Stimulated activated CD4-positive, alpha-beta T cell treated with anti-CD3 and anti-CD28 coated beads, Interleukin-1b, Interleukin-23, amount 100 ng/mL, for 48 hours (primary cell): ENCODE measurements at places on chromosomes 7 and 10.

- DNase-seq: no peak
Observed at GRCh38 chr10:44958196-44958897, 1.3 kb upstream of the RASSF4 start.

DNA sequence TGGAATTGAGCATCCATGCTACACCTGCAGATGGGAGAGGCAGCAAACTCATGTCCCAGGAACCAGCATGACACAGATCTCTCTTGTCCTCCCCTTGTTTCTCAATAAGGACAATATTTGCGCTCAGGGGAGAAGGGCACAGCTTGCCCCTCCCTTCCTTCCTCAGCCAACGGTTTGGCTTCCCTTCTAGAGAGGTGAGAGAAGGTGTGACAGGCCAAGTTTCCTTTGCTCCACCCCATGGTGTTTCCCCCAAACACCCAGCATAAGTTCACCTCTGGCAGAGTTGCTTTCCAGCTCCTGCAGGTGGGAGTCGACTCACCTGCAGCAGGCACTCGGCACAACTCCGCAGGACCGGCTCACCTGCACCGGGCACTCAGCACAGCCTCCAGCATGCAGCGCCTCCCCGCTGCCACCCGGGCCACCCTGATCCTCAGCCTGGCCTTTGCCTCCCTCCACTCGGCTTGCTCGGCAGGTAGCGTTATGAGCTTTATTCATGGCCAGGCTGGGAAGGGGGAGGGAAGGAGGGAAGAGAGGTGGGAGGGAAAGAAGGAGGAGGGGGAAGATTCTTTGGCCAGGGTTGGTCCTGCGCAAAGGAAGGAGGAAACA, at the start of the genes ATP6V0A4 and TMEM213:
TSS of gene ATP6V0A4 (minus strand) at position 482 of the 606 bp plus-strand sequence. CDS start 26,949 bp downstream, outside the sequence.
TSS of gene TMEM213 (plus strand) at position 280 of the 606 bp plus-strand sequence. CDS start at position 391, 111 bp downstream.
- DNase-seq: no peak

DNA sequence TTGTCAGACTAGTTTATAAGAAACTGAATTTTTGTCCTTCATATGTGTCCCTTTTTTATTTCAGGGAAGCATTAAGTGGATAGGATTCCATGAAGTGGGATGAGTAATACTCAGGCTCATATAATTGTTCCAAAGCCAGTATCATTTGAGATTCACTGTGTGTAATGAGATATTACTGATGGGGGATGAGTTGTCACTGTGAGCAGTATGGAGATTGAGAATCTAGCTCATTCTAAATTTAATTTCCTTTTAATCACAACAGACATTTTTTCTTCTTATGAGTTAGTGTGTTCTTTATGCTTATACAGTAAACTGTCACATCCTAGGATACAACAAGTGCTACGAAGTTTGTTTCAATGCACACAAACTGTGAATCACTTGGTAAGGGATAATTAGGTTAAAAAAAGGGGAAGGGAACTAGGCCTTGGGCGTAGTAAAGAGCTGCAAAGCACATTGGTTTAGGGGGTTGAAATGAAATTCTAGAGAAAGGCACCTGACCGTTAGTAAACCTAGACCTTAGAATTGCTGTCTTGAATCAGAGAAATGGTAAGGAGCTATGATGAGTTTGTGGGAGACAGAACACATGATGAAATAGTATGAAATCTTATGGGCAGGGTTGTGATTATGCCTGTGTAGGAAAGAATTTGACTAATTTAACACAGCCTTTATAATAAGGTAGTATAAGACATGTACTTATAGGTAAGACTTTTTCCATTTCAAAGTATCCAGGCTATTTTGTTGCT, 153.4 kb downstream of the MLLT10 start:
- no peak for DNase-seq

- DNase-seq: no peak
Observed at GRCh38 chr7:137001041-137001440, 132.6 kb downstream of the CHRM2 start.

- no peak for DNase-seq
Observed at GRCh38 chr7:34036051-34036920, 130.9 kb downstream of the BMPER start.

GRCh38 chr7:105521027-105521716, 899 bp downstream of the PUS7 start:
- peak; percentile 60 for DNase-seq

GRCh38 chr7:98284335-98285036, 3.0 kb downstream of the BRI3 start:
- DNase-seq: no peak

DNA sequence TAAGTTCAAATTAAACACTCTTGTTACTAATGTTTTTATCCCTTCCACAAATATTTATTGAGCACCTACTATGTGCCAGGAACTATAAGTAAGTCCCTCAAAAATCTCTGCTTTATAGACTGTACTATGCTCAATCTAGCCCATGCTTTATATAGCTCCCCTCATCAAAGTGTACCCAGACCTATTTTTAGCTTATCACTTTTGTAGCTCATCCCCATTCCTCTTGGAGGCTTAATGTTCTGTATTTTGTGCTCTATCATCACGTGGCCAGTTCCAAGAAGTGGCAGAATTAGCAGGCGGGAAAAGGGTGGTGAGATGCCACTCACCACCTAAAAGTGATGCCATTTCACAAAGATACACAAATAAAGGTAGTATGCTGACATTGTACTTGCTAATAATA, 138.1 kb upstream of the BET1 start:
- no peak for DNase-seq

GRCh38 chr10:32002531-32002930, 53.7 kb downstream of the KIF5B start:
- no peak for DNase-seq

DNA sequence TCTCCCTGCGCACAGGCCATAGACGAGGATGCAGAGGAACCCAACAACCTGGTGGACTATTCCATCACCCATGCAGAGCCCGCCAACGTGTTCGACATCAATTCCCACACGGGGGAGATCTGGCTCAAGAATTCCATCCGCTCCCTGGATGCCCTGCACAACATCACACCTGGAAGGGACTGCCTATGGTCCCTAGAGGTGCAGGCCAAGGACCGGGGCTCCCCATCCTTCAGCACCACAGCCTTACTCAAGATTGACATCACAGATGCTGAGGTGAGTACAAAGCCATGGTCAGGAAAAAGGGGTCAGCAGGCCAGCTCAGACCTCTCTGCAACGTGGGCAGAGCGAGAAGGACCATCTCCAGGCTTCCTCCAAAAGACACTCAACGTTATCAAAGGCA, 12.3 kb downstream of the LRIT2 start:
- DNase-seq: no peak

- DNase-seq: no peak
Observed at GRCh38 chr10:7003831-7004395, 406.9 kb downstream of the SFMBT2 start.

- no peak for DNase-seq
Observed at GRCh38 chr7:81402227-81402626, 367.6 kb downstream of the HGF start.

DNA sequence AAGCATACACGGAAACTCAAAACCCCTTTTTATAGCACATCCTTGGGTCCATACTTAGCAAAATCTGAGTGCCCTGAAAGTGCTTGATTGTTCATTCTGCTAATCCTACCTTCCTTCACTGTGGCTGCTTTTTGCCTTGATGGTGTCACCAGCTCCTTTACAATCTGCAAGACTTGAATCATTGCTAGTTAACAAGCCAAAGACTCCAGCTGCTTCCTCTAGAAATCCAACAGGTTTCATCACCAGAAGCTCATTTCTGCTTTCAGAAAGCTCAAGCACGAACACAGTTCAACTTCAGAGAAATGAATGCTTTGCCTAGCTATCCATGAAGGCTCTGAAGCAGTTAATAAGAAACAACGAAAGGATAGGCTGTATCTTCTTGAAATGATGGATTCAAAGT, 38.0 kb downstream of the USP6NL start:
- DNase-seq: no peak

GRCh38 chr10:61684894-61685507, 22.3 kb downstream of the CABCOCO1 start:
- no peak for DNase-seq

- no peak for DNase-seq
Observed at GRCh38 chr7:71665716-71666115, 533.8 kb downstream of the GALNT17 start.

GRCh38 chr7:69564454-69565417, 33.5 kb upstream of the AUTS2 start:
- no peak for DNase-seq

DNA sequence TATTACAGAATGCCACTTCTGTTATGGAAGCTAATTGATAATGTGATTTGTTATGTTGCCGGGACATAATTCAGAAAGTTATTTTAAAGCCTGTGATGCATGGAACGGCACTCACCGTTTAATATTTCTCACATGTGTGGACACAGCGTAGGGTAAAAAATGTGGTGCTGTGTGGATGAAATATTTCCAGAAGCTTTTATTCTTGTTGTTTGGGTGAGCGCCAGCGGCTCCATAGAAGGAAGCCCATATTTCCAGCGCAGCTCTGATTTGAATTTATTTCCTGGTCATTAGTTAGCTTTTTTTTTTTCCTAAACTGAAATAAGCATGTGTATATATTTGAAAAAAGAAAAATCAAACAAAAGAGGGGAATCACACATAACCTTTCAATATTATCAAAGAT, 20.2 kb upstream of the NKX6-2 start:
- no peak for DNase-seq

DNA sequence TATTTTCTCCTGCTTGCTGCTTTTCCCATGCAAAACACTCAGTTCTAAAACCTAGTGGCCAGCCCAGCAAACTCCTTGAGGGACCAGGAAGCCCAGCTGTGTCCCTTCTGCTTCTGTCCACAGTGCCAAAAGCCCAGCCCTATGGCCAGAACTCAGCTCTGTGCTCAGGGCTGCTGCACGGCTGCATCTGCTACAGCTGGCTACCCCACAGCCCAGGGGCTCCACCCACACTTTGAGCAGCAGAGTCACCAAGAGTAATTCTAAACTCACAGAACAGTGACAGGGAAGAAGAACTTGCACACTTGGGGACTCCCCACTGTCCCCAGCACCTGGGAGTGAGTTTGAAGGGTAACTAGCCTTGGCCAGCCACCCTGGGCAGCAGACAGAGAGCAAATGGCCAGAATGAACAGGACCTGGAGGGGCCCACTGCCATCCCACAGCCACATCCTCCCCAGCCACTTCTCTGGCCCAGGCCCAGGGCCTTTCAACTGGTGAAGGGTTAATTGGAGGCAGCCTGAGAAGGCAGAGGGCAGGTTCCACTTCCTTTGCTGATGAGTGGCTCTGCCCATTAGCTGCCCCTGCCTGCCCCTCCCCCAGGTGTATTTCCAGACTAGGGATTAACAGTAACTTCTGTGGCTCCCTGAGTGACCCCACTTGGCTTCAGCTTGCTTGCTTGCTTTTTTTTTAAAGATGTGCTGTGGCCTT, 28.1 kb upstream of the TRIM8 start:
- no peak for DNase-seq

DNA sequence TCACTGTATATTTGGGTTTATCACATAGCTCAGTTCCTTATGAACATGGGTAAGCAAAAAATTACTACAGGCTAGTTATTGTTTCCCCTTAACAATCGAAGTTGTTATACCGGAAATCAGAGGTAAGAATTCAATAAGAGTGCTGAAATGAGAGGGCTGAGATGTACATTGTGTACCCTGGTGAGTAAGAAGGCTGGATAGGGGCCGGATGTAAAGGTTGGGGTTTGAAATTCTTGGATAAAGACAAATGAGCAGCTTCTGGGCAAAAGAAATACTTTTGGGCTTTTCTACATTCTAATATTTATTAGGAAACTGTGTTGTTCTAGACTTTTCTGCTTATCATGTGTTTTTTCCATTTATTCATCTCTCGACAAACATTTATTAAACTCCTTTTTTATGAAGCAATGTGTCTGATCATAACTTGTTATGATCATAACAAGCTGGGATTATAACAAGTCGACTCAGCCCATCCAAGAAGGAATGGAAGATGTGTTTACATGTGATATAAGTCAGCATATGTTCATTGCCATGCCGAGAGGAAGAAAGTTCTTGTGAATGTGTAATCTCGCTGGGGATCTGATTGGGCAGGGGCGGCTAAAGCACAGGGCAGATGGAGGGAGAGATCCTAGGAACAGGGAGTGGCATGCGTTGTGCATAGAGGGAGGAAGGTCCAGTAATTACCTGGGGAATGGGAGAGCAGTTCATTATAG, 155.3 kb downstream of the PLXDC2 start:
- no peak for DNase-seq

- no peak for DNase-seq
Observed at GRCh38 chr7:122597277-122597676, 101.6 kb downstream of the RNF133 start.

DNA sequence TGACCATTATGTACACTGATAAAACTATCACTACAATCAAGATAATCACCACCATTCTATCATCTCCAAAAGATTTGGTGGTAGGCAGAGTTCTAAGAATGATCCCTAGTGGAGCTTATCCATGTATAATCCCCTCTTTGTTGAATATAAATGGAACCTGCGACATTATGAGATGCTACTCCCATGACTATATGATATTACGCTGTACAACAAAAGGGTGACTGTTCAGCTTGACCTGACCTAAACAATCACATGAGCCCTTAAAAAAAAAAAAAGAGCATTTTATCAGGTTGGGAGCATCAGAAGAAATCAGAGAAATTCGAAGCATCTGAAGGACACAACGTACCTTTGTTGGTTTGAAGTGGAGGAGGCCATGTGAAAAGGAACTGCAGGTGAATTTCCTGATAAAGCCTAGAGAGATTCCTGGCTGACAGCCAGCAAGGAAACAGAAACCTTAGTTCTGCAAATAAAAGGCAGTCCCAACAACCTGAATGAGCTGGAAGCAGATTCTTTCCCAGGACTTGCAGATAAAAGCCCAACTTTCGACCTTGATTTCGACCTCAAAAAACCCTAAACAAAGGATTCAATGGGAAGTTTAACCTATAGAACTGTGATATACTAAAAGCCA, 270.7 kb downstream of the ADRA2A start:
- no peak for DNase-seq

DNA sequence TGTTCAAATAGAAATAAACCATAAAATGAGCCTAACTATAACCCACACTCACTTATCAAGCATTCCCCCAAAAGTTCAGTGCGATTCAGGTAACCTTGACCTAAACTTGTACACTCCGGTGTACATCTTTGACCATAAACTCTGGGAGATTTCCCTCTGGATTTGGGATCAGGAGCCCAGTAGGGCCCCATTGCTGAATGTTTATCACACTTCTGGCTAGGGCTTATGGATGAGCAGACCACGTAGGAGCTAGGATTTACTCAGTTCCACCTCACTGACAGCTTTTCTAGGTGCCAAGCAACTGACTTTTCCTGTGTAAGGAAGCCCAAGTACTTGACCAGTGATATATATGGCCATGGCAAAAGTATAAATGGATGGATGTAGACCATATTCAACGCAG, 113.7 kb downstream of the SVOPL start:
- DNase-seq: no peak

GRCh38 chr10:78626471-78626870, 442.3 kb upstream of the ZMIZ1 start:
- no peak for DNase-seq

GRCh38 chr7:97845622-97846203, 26.5 kb downstream of the ASNS start:
- DNase-seq: no peak

- DNase-seq: no peak
Observed at GRCh38 chr7:133934977-133935330, 192.2 kb upstream of the LRGUK start.

GRCh38 chr7:80785276-80785675, 133.6 kb downstream of the SEMA3C start:
- DNase-seq: no peak

GRCh38 chr7:128911423-128912031, 1.0 kb upstream of the KCP start:
- DNase-seq: no peak
